ENCODE measurements at places on chromosomes 1 and 21. TPM values are rescaled to one million over a fixed set of nuclear protein-coding genes. Genes with fewer than 3 reads are reported as not detected.

DNA sequence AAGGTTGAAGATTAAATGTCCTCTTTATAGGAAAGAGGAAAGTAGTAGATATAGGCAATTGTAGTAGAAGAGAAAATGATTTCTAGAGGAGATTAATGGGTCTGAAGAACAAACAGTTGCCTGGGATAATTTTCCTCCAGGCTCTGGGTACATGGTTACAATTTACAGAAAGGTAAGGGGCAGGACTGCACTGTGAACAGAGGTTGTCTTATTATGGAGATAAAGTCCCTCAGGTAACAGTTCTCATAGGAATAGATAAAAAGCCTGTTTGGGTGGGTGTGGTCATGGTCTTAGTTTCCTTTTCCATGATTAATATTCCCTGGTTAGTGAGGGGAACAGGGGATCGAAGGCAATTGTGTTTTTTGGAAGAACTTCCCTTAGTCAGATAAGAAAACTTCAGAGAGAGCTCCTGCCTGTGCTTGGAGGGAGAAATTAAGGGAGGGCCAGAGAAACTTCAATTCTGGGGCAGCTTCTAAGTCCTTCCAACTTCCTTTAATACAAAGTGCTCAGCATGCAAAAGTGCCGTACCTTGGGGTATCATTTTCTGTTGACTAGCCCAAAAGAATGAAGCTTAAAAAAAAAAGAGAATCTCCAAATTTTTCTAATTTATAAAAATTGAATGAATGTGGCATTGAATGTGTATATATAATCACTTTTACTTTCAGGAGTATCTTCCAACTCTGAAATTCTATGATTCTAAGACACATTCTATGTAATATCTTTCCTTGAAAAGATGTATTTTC, 295.4 kb upstream of the USP25 start:
- no peak for DNase-seq

DNA sequence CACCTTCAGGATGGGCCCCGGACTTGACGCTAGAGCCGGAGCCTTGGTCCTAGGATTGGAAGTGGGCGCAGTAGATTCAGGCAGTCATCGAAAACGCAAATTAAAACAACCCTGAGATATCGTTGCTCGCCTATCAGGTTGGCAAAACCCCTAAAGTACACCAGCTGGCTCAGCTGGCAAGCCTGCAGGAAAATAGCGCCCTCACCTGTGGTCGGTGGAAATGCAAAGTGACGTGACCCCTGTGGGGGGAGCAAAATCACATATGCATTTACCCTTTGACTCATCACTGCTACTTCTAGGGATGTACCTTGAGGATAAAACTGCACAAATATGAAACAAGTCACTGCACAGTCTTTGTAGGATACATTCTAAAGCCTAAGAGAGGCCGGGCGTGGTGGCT, 170.3 kb upstream of the TMEM51 start:
- no peak for DNase-seq

Gene TNFRSF25
- 11.0 TPM for polyA plus RNA-seq

Gene CFHR5
- not detected for polyA plus RNA-seq

GRCh38 chr1:197029749-197030148, 37.3 kb downstream of the F13B start:
- DNase-seq = no peak

DNA sequence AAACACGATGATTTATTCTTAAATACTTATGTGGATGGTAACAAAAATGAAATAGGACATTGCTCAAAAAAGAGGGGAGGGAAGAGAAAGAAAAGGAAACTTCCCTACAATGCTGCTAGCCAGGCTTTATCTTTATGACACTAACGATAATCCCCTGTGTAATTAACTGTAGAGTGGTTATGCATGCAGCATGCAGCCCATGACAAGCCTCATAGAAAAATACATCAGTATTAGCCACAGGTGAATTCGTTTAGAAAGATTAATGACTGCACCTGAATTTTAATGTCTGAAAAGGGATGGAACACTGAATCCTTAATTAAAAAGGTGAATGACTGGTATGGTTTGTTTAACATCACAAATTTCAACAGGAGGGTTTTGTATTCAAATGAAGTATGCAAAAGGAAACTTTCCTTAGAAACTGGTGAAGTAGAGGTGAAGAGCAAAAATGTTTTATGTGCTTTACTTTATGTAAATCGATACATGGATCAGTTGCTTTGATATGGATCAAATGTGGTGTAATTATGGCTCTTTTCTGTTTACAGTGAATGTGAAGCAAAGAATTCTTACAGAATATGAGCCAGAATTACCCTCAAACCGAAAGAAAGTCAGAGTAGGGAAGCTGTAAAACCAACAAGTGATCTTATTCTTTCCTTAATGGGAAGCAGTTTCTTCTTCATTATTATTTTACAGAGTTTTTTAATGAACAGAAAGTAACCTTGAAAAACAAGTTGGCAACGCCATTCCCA, 569.6 kb upstream of the ADGRL2 start:
- DNase-seq = no peak

DNA sequence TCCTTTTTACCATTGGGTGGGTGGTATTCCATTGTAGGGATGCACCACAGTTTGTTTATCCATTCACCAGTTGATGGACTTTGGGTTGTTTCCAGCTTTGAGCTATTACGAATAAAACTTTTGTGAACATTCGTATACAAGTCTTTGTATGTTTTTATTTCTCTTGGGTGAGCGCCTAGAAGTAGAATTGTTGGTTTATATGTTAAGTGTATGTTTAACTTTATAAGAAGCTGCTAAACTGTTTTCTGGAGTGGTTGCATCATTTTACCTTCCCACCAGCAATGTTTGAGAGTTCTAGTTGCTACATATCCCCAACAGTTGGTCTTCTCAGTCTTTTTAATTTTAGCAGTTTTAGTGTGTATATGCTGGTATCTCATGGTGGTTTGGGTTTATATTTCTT, 132.5 kb downstream of the PEX14 start:
- DNase-seq = no peak

DNA sequence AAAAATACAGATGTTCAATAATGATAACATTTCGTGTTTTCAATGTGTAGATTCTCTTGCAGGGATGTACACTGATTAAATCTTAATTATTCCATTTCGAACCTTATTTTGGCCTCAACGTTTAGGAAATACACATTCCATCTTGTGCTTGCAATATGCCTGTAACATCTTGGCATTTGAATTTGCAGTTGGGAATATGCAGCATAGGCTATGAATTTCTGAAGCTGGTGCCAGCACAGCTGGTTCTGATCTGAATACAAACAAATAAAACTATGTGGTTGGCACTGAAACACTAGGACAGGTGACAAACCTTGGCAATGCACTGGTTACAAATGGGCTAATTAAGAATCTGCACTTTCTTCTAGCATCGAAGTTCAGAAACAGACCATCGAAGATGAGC, 108.4 kb downstream of the ERG start:
- peak; percentile 64 for DNase-seq

- no peak for DNase-seq
Measured at GRCh38 chr1:247456021-247456420, 1.9 kb downstream of the OR2B11 start.

Gene LDLRAD1
- not detected for polyA plus RNA-seq

Gene CD247
- polyA plus RNA-seq = 0.43 TPM

DNA sequence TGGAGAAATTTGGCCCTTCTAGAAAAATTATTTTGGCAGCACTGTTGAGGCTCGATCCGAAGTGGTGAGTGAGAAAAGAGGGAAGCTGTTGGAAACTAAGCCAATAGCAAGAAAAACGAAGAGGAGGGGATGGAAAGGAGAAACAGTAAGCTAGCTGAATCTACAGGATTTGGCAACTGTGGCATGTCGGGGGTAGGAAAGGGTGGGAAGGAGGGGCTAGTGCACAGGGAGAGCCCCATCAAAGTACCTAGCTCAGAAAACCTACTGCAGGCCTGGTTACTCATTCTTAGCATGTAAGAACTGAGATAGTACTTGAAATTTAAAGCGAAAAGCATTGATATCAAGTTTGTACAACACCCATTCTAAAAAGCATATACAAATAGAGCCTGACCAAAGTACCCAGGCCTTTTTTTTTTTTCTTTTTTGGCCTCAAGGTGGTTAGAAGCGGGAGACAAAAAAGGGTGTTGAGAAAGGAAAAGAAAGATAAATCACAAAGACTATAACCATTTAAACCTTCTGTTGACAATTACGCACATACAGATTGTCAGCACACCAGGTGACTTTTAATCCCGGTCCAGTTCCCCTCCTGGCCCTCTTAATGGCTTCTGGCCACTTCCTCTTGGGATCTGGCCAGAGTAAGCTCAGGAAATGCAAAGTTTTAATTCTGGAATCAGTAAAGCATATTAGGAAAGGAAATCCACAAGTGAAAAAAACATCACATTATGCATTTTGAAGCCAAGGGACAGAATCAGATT, 50.4 kb downstream of the SLC16A1 start:
- DNase-seq = peak; percentile 62

Gene HSPA6
- polyA plus RNA-seq = 0.45 TPM

DNA sequence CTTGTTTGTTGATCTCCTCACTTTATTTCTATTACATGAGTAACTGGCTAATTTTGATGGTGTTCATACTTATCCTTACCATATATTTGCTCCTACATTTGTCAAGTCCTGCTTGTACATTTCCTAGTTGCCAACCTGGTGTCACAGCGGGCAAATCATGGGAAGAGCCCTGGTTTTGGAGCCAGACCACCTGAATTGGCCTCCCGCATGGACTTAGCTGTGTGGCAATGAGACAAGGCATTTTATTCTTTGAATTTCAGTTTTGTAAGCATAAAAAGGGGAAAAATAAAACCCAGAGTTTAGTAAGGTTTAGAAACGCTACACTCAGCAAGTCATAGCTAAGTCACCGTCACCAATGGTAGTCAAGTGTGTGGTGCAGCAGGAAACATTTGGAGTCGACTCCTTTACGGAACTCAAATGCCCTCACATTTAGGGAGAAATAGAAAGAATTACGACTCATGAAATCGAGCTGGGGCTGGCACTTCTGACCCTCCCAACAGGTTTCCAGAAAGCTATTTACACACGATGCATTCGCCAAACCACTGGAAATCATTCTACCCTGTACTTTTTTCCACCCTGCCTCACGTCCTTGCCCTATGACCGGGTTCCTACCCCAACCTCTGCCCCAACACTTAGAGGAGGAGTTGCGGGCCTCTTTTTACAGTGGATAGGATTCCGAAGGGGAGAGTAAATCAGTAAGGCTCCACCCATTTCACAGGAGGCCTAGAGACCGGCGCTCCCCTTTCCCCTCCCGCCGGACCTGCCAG, 492 bp upstream of the PGM1 start:
- no peak for DNase-seq

GRCh38 chr1:212781225-212781624, 10.4 kb downstream of the NSL1 start:
- DNase-seq = no peak

Gene TMEM82
- polyA plus RNA-seq = not detected

- DNase-seq = peak; percentile 23
Measured at GRCh38 chr1:151584780-151585179, 27.1 kb upstream of the SNX27 start.

GRCh38 chr1:164475834-164476233, 83.2 kb upstream of the PBX1 start:
- DNase-seq = no peak

- peak; percentile 26 for DNase-seq
Measured at GRCh38 chr21:37484535-37485474, 118.2 kb downstream of the DYRK1A start.

DNA sequence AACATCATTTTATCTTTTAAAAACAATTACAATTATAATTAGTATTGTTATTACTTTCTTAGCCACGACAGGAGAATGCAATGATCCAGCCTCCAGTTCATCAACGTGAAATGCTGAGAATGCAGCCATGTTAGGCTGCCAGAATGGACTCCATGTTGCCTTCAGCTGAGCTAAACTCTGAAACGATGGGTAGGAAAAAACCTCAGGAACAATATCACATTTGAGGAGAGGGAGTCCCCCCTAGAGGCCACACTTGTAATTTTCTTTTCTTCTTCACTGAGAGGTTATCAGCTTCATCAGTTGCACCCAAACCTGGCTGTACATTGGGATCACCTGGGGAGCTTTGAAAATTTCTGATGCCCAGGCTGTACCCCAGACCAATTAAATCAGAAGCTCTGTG, 34.6 kb upstream of the DNAH14 start:
- DNase-seq = no peak

GRCh38 chr1:94947437-94947836, 20.5 kb upstream of the CNN3 start:
- peak; percentile 86 for DNase-seq

GRCh38 chr1:63902844-63903589, 129.2 kb downstream of the ROR1 start:
- DNase-seq = no peak

GRCh38 chr1:163188947-163189346, 13.8 kb downstream of the RGS5 start:
- no peak for DNase-seq

DNA sequence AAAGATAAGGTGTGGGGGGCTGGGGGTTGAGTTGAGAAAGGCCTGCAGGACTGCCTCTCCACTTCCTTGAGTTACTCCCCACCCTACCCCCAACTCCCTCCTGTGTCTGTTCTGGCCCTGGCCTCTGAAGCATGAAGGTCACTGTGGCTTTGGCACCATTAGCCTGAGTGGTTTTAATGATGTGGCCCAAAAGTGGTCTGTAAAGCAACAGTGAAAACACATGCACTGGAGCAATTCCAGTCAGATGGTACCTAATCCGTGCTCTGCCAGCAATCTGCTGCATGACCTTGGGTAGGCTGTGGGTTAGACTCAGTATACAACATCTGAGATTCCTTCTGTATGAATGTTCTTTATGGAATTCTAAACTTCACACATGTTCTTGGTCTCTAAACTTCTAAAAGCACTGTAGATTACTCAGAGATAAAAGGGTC, 86.5 kb upstream of the ATP1A1 start:
- DNase-seq = no peak

DNA sequence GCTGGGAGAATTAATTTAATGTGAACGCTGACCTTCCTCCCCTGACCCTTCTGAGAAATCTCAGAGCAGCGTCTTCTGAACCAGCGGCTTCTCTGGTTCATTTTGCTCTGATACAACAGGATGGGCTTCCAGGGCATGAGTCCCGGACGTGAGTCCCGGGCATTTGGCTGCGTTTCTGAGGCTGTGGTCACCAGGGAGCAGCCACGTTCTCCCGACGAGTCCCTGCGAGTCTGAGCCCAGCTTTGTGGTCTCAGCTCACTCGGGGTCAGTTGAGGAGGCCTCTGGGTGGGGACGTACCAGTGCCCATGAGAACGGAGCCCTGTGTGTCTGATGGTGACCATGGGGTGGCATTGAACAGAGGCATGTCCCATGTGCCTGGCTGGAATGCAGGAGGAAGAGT, 17.7 kb upstream of the OBSCN start:
- DNase-seq = no peak

GRCh38 chr21:37916310-37917051, at the start of gene KCNJ6:
Gene KCNJ6 (minus strand): TSS chr21:37916457. CDS start chr21:37840682, 75,775 bp downstream.
- peak; percentile 46 for DNase-seq

DNA sequence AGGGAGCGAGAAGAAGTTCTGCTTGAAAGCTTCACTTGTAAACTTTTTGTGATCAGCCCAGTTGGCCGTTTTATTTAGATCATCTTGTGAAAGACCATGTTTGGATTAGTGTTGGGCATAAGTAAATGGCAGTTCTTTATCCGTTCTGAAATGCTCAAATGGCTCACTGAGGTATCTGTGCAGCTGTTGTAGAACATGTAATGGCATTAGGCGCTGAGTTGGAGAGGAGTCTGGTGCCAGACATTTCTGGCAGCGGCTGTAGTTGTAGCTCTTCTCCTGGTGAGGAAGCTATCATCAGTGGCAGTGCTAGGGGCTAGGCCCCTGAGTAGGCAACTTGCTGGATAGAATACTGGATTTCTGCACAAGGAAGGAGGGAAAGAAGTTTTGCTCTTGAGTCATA, 321.6 kb downstream of the LMO4 start:
- peak; percentile 68 for DNase-seq

Gene LEFTY2
- 4.1 TPM for polyA plus RNA-seq

All from muscle of leg (tissue), 16 donors.